Trophoblast cell (in vitro differentiated cells and primary cell): ENCODE measurements at places on chromosomes 4 and X.

- H3K4me3 ChIP-seq, result no peak overlapping the region
- H3K4me1 ChIP-seq, result no peaks in the 10 kb centered on the region
- no peak overlapping the region for H3K27ac ChIP-seq
- DNase-seq, result no peak
- H3K36me3 ChIP-seq, result no peaks in the 10 kb centered on the region
Measured at GRCh38 chr4:187069398-187069797, 345.7 kb upstream of the FAT1 start.

DNA sequence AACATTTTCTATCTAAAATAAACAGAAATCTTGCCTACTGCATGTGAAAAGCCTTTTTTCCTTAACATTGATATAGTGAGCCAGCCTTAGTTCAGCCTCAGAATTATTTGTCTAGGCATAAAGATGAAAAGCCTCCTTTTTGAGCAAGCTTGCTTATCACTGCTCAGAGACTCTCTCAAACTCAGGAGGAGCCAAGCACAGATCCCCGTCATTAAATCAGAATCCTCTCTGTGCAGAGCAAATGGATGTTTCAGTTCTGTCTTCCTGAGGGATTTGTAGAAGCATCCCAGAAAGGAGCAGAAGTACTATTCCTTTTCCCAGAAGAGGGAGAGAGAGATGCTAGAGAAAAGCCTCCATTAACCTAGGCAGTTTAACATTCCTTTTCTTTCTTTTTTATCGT is 186.9 kb upstream of the LNX1 start:
- H3K27me3 ChIP-seq, result no peaks in the 10 kb centered on the region
- no peak overlapping the region for H3K27ac ChIP-seq
- DNase-seq, result no peak

DNA sequence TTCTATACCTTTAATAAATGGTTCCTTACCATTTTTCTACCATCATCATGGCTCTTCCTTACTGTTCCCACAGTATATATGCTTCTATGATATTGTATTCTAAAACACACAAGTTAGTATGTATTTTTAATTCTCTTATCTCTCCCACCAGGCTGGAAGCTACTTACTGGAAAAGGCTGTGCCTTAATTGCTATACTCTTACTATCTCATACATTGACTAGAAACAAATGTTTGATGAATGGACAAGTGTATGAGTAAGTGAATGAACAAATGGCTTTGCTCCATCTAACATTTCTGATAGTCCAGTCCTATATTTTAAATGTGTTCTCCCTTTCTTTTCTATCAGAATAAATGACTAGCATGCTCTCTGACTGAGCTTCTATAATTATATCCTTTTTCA is 320.8 kb upstream of the RASGEF1B start:
- H3K4me3 ChIP-seq, result no peak overlapping the region
- no peak overlapping the region for H3K27ac ChIP-seq
- no peak for DNase-seq
- H3K27me3 ChIP-seq, result no peaks in the 10 kb centered on the region

- H3K27me3 ChIP-seq, result no peaks in the 10 kb centered on the region
- no peak overlapping the region for H3K4me3 ChIP-seq
- DNase-seq, result no peak
- no peaks in the 10 kb centered on the region for H3K36me3 ChIP-seq
- H3K27ac ChIP-seq, result no peak overlapping the region
- no peaks in the 10 kb centered on the region for H3K4me1 ChIP-seq
Measured at GRCh38 chr4:162661913-162662312, 498.1 kb upstream of the FSTL5 start.

- H3K4me1 ChIP-seq, result no peaks in the 10 kb centered on the region
- no peaks in the 10 kb centered on the region for H3K27me3 ChIP-seq
- H3K4me3 ChIP-seq, result no peak overlapping the region
Measured at GRCh38 chr4:94356444-94356843, 13.8 kb upstream of the HPGDS start.

- H3K27ac ChIP-seq, result no peak overlapping the region
- no peaks in the 10 kb centered on the region for H3K27me3 ChIP-seq
- no peak overlapping the region for H3K4me3 ChIP-seq
- no peaks in the 10 kb centered on the region for H3K4me1 ChIP-seq
- no peaks in the 10 kb centered on the region for H3K36me3 ChIP-seq
Measured at GRCh38 chr4:37780444-37781130, 45.9 kb upstream of the PGM2 start.

- no peaks in the 10 kb centered on the region for H3K36me3 ChIP-seq
- no peak for DNase-seq
- no peak overlapping the region for H3K4me3 ChIP-seq
- H3K27ac ChIP-seq, result no peak overlapping the region
Measured at GRCh38 chr4:26942871-26943270, 82.2 kb downstream of the STIM2 start.

GRCh38 chr4:14906805-14907204 is 95.5 kb upstream of the CPEB2 start:
- no peak for DNase-seq
- no peak overlapping the region for H3K27ac ChIP-seq

DNA sequence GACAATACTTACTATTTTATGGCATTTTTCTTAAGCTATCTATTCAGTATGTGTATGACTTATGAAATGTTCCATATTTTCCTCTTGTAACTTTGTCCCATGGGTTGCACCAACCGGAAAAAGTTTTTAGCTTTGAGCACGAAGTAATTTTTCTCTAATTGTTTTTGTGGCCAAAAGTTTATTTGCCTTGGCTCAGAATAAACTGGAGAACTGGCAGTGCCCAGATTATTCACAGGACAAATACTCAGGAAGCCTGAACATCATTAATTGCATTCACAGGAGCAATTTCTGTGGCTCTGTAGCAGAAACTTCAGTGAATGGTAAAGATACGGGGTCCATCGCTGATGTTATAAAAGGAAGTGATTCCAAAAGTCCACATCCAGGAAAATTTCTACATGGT is 184.5 kb downstream of the ARHGAP10 start:
- H3K4me1 ChIP-seq, result no peaks in the 10 kb centered on the region
- H3K27ac ChIP-seq, result no peak overlapping the region
- DNase-seq, result no peak
